HuH-7 (cell line): ENCODE measurements at places on chromosomes 3 and 15.

DNA sequence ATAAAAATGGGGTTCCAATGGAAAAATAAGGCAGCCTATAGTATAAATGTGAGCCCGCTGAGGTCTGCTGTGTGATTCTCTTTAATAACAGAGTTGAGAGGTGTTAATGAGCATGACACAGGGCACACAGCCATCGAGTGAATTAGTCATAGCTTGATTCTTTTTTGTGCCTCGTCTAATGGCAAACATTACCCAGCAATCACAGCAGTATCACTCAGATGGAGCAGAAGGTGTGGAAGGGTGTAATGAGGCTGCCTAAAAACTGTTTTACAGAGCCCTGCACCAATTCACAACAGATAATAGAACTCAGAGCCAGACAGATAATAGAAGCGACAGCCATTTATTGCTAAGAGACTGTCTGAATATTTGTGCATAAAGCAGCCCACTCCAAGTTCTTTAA lies 178.6 kb upstream of the TPRG1 start:
- no peak for DNase-seq

GRCh38 chr3:31197941-31198340 lies 303.5 kb upstream of the GADL1 start:
- DNase-seq, result no peak

- DNase-seq, result no peak
Measured at GRCh38 chr3:78721771-78722543, 1045.8 kb downstream of the ROBO1 start.

DNA sequence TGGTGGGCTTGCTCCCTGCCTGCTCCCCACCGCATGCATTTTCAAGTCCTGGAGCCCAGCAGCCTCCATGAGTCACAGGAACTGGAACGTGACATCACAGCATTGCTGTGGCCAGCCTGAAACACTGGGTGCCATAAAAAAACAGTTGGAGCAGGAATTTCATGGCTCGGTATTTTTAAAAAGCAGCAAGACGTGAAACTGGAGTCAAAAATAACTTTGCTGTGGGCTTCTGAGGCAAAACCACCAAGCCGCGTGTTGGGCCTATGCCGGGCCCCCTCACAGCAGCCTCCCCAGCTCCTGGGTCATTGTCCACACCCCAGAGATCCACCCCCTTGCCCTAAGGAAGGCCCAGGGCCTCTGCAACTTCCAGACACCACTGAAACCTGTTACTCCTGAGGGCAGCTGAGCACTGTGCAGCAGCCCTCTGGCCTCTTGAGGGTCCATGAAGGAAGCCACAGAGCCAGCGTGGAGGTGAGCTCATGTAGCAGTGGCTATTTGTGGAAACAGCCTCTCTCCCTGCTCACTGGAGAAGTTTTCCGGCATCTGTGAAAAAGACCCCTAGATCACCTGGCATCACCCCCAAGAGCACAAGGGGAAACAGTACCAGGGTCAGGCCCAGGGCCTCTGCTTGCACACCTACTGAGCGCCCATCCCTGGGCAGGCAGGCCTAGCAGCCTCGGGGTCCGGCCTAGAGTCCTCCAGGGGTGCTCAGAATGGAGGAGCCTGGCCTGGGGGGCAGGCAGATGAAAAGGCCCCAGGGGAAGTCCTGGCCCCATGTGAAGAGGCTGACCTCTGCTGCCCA lies 34.0 kb upstream of the DUSP7 start:
- no peak for DNase-seq

- DNase-seq, result no peak
Measured at GRCh38 chr3:52456169-52456799, 880 bp downstream of the NISCH start.

DNA sequence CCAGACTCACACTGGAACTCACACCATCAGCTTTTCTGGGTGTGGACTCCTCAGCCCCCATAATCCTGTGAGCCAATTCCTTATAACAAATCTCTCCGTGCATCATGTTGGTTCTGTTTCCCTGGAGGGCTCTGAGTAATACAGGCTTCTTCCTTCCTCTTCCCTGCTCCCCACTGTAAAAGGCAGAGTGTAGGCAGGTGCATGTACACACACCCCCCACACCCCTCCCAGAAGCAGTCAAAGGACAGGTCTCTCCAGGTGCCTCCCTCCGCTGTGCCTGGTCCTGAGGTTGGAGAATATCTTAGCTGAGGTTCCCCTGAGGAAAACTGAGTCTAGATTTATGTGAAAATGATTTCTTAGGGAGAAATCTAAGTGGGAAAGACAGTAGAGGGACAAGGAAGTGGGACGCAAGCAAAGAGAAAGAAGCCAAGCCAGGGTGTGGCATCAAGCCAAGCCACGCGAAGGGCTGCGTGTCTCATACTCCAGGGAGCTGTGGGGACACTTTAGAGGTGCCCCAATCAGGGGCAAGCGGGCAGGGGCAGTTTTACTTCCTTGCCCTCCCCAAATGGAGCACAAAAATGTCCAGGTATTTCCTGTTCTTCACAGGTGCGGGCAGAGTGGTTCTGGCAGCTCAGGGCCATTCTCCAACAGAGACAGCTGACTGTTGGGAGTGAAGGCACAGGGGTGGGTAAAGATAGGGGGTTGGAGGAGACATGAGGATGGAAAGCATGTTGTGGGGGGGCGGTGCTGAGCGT lies 86.6 kb downstream of the HMG20A start:
- DNase-seq, result no peak

DNA sequence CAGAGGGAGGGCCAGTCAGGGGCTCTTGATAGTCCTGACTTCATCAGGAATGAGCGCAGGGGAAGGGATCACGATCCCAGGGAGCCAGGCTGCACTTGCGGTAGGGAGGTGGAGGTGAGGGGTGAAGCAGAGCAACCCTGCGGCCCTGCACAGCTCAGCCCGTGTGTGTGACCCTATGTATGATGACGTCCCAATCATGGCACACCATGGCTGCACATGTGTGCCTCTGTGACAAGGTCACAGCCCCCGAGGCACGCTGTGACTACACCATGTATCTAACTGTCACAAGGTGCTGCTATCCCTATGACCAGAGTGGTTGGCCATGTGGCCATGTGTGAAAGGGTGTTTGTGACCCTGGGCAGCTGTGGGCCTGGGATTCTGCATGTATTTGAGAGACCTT lies 13.3 kb upstream of the ALAS1 start:
- no peak for DNase-seq

DNA sequence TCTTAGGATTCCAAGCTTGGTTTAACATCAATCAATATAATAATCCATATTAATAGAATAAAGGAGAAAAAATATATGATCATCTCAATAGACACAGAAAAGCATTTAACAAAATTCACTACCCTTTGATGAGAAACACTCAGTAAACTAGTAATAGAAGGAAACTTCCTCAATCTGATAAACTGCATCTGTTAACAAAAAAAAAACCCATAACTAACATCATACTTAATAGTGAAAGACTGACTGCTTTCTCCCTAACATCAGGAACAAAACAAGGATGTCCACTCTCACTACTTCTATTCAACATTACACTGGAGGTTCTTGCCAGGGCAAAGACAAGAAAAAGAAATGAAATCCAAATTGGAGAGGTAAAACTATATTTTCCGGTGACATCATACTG lies 30.5 kb downstream of the LRRK1 start:
- no peak for DNase-seq

DNA sequence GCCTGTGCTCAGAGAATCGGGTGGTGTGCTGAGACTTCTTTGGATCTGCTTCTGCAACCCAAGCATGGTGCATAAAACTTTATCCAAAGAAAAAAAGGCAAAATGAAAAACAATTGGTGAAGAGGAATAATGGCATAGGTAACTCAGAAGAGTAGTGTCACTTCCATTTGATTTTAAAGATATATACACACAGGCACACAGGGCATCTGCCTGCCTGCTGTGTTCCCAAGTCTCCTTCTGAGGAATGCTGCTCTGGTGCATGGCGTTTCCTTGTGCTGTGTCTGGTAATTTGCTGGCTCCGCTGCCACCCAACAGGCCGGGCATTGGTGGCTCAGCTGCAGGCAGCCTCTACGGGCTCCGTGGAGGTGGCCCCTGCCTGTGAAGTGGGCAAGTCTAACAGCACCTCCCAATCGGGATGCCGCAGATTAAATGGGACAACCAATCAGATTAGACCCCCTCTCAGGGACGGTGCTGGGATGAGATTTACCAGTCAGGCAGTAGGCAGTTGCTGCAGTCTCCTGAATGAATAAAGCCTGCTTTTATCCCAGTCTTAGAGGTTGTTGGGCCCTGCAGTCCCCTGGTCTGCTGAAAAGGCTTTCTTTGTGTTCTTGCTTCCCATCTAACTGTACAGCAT lies 253.7 kb upstream of the RASGRP1 start:
- no peak for DNase-seq

DNA sequence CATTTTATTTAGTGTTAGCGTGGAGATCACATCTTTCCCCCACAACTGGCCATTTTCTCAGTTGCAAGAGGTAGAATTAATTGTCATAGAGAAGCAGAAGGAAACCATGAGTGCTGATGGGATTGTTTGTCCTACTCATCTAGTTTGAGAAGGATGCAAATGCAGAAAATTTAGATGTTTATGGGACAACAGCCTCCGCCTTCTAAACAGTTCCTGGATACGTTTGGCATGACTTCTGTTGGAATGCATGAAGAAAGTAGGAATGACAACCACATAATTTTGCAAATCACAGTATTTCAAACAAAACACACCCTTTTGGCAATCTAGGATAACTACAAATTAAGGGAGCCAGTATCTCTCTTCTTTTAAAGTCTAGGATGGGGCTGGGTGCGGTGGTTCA lies 240.1 kb upstream of the SUCLG2 start:
- no peak for DNase-seq
